HepG2 (cell line): ENCODE measurements at places on chromosomes 1 and 21. TPM values are rescaled to one million over a fixed set of nuclear protein-coding genes. Genes with fewer than 3 reads are reported as not detected.

DNA sequence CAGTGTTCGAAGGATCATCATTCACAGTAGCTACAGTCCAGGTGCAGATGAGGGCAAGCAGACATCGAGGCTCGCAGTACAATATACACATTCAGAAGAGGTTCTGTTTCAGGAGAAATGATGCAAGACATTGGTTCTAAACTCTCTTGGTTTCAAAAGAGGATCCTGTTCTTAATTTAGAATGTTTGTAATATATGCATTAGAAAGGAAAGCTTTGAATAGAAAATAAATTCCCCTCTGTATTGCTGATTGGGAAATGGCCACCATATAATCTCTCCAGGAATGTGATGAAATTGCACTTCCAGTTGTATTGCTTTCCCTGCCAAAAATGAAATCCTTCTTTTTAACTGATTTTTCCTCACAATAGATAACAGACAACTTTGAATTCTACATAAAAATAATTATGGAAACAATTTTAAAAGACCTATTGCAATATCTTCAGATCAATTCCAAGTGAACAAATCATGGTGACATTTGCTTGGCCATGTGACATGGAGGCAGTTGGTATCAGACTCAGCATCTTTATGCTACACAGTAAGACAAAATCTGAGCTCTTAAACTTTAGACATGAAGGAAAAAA is 27.6 kb upstream of the SIPA1L2 start:
- no peaks in the 10 kb centered on the region for H3K27me3 ChIP-seq
- no peak overlapping the region for H3K27ac ChIP-seq
- H3K4me1 ChIP-seq, result no peaks in the 10 kb centered on the region
- H3K4me3 ChIP-seq, result no peak overlapping the region
- H3K36me3 ChIP-seq, result no peaks in the 10 kb centered on the region
- no peak for DNase-seq

Gene LINGO4
- total RNA-seq, result 0.02 TPM in 1 of 2 replicates, not detected in the other

DNA sequence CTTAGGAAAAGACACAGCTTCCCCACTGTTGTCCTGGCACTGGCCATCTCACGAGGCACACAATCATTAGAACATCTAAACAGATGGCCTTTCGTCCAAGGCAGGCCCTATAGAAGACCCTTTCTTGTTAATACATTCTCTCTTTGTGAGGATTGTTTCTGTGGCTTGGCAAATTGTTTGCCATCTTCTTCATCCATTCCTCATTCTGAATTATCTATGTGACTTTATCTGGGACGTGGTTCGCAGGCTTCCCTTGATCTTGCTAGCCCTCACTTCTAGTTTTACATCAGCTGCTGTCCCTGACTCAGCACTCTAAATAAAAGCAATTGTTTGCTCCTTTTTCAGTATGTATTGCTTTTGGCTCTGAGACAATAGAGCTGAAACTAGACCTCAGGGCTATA is 101.1 kb upstream of the ZC3H11B start:
- no peaks in the 10 kb centered on the region for H3K4me1 ChIP-seq
- no peak for DNase-seq
- no peaks in the 10 kb centered on the region for H3K36me3 ChIP-seq

DNA sequence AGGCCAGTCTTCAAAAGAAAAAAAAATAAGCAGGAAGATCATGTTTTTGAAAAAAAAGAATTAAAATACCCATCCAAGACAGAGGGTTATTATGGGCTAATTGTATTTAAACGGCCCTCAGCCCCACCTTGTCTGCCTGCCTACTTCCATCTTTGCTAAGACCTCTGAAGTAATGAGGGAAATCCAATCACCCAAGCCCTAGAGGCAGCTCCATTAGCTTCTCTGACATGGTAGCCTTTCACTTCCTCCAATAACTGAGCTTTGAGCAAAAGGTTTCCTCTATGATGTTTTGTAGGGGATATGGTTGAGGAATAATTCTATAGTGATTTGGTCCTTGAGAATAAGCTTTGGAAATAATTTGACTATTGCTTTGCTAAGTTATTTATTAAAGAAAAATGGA is 178.2 kb upstream of the SGIP1 start:
- no peaks in the 10 kb centered on the region for H3K27me3 ChIP-seq
- H3K27ac ChIP-seq, result no peak overlapping the region
- DNase-seq, result no peak

Gene NBPF14
- total RNA-seq, result 4.5 and 6.0 TPM in 2 replicates

Gene CD5L
- total RNA-seq, result not detected in 2 replicates

GRCh38 chr1:241706967-241707366 is 54.9 kb downstream of the WDR64 start:
- H3K27me3 ChIP-seq, result no peaks in the 10 kb centered on the region
- no peak overlapping the region for H3K27ac ChIP-seq
- no peak overlapping the region for H3K4me3 ChIP-seq
- no peaks in the 10 kb centered on the region for H3K36me3 ChIP-seq
- no peak for DNase-seq

DNA sequence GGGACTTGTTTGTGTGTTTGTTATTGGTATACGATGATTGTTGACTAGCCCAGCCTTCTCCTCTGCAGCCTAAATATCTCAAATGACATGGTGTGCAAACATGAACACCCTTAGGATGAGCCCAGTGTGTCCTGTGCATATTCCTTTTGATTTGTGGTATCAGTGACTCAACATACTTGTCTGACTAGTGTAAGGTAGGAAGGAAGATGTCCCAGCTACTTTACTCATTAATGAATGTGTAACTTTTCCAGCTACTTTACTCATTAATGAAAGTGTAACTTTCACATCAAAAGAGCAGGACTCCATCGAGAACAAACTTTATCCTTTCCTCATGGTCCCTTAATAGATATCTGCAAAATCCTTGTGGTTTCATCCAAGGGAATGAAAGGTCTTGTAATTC is 2.7 kb upstream of the ZNF692 start:
- no peak for DNase-seq
- no peaks in the 10 kb centered on the region for H3K36me3 ChIP-seq
- H3K4me3 ChIP-seq, result no peak overlapping the region

DNA sequence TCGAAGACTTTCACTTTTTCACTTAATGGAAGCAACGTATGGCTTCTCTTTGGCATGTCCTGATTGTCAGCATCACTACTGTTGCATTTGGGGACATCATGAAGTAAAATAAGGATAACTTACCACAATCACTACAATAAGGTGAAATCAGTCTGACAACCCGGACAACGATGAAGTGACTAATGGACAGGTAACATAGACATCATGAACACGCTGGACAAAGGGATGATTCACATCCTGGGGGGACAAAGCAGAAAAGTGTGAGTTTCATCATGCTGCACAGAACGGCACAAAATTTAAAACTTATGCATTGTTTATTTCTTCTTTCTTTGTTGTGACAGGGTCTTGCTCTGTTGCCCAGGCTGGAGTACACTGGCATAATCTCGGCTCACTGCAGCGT is 53.9 kb downstream of the FH start:
- no peak overlapping the region for H3K27ac ChIP-seq
- H3K4me3 ChIP-seq, result no peak overlapping the region
- no peaks in the 10 kb centered on the region for H3K36me3 ChIP-seq
- H3K4me1 ChIP-seq, result no peaks in the 10 kb centered on the region
- no peak for DNase-seq

DNA sequence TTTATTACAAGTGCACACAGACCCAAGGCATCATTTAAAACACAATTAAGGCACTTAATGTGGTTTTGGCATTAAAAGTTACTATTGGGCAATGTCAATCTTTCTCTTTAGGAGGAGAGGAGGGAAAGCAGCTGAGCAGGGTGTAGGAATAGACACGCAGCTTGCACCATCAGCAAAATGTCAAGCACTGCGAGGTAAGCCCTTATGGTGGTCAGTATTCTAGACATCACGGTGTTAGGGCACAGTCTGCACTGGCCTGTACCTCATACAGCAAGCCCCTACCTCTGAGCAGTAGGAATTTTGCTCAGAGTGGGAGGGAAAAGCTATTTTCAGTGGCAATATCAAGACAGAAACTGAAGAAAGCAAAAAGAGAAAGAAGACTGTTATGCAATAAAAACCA is 62.0 kb upstream of the ESRRG start:
- DNase-seq, result no peak
- no peaks in the 10 kb centered on the region for H3K4me1 ChIP-seq
- no peaks in the 10 kb centered on the region for H3K27me3 ChIP-seq
- no peak overlapping the region for H3K4me3 ChIP-seq

Gene XCL2
- total RNA-seq, result not detected in 2 replicates

- DNase-seq, result no peak
- no peak overlapping the region for H3K4me3 ChIP-seq
These were observed 1.4 kb downstream of the RPE65 start for GRCh38 chr1:68448365-68448764.

GRCh38 chr1:22738522-22738921 is 27.9 kb downstream of the EPHB2 start:
- no peaks in the 10 kb centered on the region; the same call in none of the 2 replicates for H3K27me3 ChIP-seq
- no peak overlapping the region for H3K27ac ChIP-seq
- H3K36me3 ChIP-seq, result no peaks in the 10 kb centered on the region
- no peaks in the 10 kb centered on the region for H3K4me1 ChIP-seq
- DNase-seq, result no peak

DNA sequence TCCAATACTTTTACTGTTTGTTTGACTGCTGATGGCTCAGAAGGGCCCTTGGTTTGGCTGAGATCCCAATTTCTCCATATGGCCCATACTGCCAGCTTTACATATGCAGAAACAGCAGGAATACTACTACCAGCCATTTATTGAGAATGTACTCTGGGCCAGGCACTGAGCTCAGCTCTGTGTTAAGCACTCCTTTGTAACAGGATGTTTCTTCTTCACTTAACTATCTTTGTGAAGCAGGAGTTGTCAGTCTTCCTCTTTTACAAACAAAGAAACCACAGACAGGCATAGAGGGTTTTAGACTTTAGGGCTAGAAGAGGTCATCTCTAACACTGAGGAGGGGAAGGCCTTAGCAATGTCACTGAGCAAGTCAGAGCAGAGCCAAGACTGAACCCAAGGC is 8.3 kb downstream of the HMGCL start:
- H3K27ac ChIP-seq, result no peak overlapping the region
- H3K4me3 ChIP-seq, result no peak overlapping the region
- H3K27me3 ChIP-seq, result no peaks in the 10 kb centered on the region
- H3K36me3 ChIP-seq, result peaks cover 2% of the 10 kb centered on the region; the same call in 1 of the 2 replicates
- DNase-seq, result no peak

DNA sequence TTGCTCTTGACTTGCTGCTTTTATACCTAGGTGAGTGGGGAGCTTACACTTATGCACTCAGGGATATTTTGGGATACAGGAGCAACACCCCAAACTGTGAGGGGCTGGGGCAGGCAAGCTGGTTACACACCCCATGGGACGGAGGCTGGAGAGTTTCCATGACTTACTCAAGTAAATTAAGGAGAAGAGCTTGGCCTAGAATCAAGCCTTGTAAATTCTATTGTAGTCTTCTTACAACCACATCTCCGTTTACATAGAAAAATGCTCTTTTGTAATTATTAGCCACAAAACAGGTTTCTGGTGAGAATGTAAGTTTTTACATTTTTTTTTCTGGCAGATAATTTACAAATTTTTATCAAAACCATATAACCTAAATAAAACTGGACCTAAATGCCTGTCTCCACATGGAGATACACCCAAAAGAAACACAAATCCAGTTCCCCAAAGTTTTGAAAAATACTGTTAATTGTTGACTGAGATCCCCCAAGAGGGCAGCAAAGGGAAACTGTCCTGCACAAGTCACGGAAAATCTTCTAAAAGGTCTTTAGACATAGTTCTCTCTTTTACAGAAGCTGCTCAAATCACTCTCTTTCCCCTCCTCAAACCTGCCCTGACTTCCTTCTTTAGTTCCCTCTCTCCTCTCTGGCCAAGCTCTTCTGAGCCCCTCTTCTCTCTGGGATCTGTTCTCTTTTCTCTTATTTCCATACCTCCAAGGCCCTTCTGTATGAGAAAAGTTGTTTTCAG is 134.0 kb downstream of the HIVEP3 start:
- H3K27ac ChIP-seq, result no peak overlapping the region
- H3K27me3 ChIP-seq, result peaks cover 15% of the 10 kb centered on the region; the same call in 1 of the 3 replicates
- H3K4me1 ChIP-seq, result no peaks in the 10 kb centered on the region
- DNase-seq, result no peak
- no peak overlapping the region for H3K4me3 ChIP-seq

GRCh38 chr1:31541194-31541593 is 35.1 kb upstream of the TINAGL1 start:
- no peaks in the 10 kb centered on the region for H3K27me3 ChIP-seq
- no peak overlapping the region for H3K4me3 ChIP-seq
- no peak for DNase-seq
- H3K36me3 ChIP-seq, result no peaks in the 10 kb centered on the region
- H3K4me1 ChIP-seq, result peaks cover 21% of the 10 kb centered on the region

Gene ESRRG
- total RNA-seq, result not detected in 2 replicates

Gene SPTA1
- not detected in 2 replicates for total RNA-seq

Gene FAM229A
- 0.31 and 3.2 TPM in 2 replicates for total RNA-seq

- no peak for DNase-seq
- H3K4me1 ChIP-seq, result no peaks in the 10 kb centered on the region
- no peaks in the 10 kb centered on the region for H3K36me3 ChIP-seq
- 0 out of 3 replicates have a peak, but pooled peaks cover 4% of the 10 kb centered on the region for H3K27me3 ChIP-seq
- H3K27ac ChIP-seq, result no peak overlapping the region
These were observed 654.9 kb upstream of the USP24 start for GRCh38 chr1:55870106-55870505.

DNA sequence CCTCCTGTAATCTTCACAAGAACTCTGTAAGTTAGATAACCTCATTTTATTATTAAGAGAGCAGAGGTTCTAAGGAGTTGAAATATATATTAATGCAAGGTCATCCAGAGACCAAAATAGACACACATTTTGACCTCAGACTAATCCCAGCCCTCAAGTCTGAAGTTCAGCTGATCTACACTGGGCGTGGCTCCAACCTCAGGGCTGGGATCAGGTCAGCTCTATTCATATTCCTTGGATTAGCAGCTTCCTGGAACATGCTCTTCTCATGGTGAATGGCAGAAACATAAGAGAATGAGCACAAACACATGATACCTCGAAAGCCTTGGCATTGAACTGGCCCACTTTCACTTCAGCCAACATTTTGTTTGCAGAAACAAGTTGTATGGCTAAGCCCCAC is 200.8 kb upstream of the ST6GALNAC5 start:
- DNase-seq, result no peak
- H3K27ac ChIP-seq, result no peak overlapping the region
- H3K4me1 ChIP-seq, result no peaks in the 10 kb centered on the region
- no peaks in the 10 kb centered on the region for H3K36me3 ChIP-seq
- H3K4me3 ChIP-seq, result no peak overlapping the region

Gene TNNT2
- total RNA-seq, result 0.20 TPM in 1 of 2 replicates, not detected in the other

- H3K27ac ChIP-seq, result no peak overlapping the region
- no peak overlapping the region for H3K4me3 ChIP-seq
- no peaks in the 10 kb centered on the region for H3K36me3 ChIP-seq
These were observed 1.9 kb upstream of the FCGR2A start for GRCh38 chr1:161503394-161503748.

Gene TDRD5
- total RNA-seq, result not detected in 2 replicates

Gene ZNF593OS
- total RNA-seq, result not detected in 2 replicates

- H3K36me3 ChIP-seq, result no peaks in the 10 kb centered on the region
- H3K4me1 ChIP-seq, result peaks cover 21% of the 10 kb centered on the region
- peak; percentile 73 for DNase-seq
- H3K27me3 ChIP-seq, result no peaks in the 10 kb centered on the region
- H3K27ac ChIP-seq, result peak overlapping the region; percentile 93
- H3K4me3 ChIP-seq, result peak overlapping the region; percentile 95
These were observed 9.1 kb downstream of the CDKN2C start for GRCh38 chr1:50978852-50979781.

Gene LIX1L
- total RNA-seq, result 8.1 and 10.9 TPM in 2 replicates
